ENCODE measurements at places on chromosomes 2 and 18. TPM values are rescaled to one million over a fixed set of nuclear protein-coding genes. Genes with fewer than 3 reads are reported as not detected.

GRCh38 chr2:39511219-39511604 lies 74.1 kb upstream of the MAP4K3 start:
- DNase-seq: peak; percentile 30

DNA sequence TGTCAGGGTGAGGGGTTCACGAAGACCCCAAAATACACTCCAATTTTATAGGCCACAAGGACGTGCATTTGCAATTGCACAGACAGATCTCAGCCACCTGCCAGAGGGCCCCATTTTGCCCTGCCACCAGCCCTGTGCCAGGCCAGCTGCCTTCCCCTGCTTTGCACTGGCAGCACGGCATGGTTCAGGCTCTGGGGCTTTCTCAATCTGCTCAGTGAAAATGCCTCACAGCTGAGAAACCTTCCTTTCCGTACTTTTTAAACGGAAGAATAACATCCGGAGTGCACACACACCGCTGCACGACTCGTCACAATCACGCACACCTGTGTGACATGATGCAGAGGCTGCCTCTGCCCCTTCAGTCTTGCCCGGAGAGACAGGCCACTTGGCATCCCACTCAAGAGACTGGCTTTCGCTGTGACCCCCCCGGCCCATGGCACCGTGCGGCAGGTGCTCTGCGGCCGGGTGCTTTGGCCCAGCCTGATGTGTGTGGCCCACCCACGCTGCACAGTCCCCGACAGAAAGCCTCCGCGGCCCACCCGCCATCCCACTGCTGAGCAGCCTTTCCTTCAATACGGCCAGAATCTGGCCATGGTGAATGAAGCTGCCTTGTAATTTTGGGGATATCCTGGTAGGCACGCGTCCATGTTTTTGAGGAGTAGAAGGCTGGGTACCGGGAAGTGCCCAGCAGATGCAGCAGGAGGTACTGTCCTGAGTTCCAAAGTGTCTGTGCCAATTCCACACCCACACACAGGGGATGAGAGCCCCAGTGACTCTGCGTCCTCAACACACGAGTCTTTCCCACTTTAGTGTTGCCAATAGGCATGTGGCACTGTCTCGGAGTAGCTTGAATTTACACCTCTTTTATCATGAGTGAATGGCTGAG lies 88.8 kb downstream of the USP40 start:
- no peak for DNase-seq

MC4R gene
- 0.54 TPM for total RNA-seq

MYO5B gene
- total RNA-seq: 5.5 TPM

DNA sequence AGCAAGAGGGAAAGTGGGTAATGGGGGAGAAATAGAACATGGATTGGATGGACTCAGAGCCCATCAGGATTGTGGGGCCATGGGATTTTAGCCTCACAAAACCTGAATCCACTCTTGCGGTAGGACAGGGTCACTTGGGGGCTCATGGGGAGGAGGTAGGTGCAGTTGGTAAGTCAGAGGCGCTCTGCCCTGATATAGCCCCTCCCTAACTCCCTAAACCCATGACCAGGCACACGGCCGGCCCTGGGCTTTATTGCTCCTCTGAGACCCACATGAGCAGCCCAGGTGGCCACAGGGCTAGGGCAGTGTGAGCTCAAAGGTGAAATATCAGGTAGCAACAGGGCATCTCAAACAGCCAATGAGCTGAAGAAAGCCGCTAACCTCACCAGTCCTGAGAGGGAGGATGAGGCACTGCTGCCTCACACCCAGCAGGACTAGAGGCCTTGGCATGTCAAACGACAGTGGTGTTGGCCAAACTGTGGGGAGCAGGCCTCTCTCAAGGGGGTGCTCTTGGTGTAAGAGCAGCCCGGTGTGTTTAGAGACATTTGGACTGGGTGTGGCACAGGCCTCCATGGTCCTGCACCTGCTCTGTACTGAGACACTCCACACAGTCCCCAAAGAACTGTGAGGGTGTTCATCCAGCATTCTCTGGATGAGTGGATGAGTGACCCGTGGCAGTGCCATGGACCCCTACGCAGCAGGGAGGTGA lies 90.8 kb upstream of the HS6ST1 start:
- DNase-seq: no peak

GPAT2 gene
- total RNA-seq: 1.2 TPM

KIAA2012 gene
- total RNA-seq: 1.00 TPM

- DNase-seq: no peak
Measured at GRCh38 chr2:108428286-108429009, 20.6 kb upstream of the GCC2 start.

DNA sequence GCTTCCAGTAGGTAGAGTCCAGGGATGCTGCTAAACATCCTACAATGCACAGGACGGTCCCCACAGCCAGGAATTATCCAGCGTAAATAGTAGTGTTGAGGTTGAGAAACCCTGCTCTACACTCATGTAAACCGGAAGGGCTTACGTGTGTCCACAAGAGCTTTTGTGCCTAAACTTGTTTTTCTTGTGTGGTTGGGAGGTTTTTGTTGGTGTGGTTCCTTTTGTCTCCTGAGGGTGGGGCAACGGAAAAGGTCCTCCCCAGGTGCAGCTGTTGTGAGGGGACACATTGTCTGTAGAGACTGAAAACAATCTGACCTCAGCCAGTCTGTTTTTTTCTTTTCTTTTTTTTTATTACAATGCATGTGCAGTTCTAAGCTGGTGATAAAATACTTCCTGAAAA lies 72.7 kb upstream of the MGAT5 start:
- DNase-seq: no peak

- no peak for DNase-seq
Measured at GRCh38 chr2:219001577-219002394, 8.6 kb upstream of the CRYBA2 start.

LYG1 gene
- 1.00 TPM for total RNA-seq

WNT6 gene
- total RNA-seq: not detected

DNA sequence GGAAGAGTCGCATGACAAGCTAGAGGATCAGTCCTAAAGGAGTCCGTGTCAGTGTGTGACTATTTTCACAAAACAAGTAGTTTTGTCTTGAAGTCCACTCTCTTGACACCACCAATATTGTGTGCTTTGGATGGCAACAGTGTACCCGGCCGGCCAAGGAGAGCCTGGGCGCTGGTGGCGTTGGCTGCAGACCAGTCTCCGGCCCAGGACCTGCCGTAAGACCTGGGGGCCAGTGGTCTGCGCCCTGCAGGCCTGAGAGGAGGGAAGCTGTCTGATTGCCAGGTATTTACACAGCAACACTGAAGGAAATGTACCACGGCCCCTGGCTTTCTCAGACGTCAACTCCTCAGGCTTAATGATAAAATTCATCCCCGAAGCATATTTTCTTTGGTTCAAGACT lies 472.4 kb upstream of the SALL3 start:
- no peak for DNase-seq

DNA sequence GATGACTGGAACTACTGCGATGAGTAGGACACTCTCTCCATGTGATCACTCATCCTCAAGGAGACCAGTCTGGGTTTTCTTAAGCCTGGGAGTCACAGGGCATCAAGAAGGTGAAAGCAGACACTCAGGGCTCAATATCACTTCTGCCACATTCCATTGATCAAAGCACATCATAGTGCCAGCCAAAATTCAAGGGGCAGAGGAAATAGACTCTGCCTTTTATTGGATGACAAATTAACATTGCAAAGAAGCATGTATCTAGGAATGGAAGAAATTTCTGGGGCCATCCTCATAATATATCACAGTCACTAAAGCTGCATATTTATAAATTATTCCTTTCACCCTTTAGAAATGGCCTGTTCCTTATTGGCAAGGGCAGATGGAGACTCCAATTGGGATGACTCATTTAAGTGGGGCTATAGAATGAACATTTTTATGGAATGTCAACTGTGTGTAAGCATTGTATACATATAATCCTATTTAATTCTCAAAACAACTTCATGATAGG lies 114.8 kb upstream of the CDC42EP3 start:
- no peak for DNase-seq

- no peak for DNase-seq
Measured at GRCh38 chr2:54469484-54470053, 13.4 kb downstream of the SPTBN1 start.

CD8B2 gene
- total RNA-seq: not detected

DNA sequence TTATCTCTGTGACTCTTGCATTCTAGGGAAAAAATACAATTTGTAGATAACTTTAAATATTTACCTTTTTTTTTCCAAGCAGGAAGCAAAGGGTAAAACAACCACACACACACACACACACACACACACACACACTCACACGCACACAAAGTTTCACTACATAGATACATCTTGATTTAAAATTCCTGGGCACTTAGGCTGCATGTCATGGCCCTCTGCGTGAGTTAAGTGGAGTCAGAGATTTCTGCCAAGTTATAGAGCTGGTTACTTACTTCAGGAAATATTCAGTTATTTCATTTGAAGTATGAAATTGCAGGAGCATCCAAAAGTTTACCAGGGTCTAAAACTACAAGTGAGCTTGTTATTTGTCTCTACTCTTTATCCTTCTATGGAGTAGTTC lies 612.0 kb downstream of the IRS1 start:
- DNase-seq: no peak

GALNT13 gene
- 14.2 TPM for total RNA-seq

EFHD1 gene
- total RNA-seq: 1.00 TPM

DNA sequence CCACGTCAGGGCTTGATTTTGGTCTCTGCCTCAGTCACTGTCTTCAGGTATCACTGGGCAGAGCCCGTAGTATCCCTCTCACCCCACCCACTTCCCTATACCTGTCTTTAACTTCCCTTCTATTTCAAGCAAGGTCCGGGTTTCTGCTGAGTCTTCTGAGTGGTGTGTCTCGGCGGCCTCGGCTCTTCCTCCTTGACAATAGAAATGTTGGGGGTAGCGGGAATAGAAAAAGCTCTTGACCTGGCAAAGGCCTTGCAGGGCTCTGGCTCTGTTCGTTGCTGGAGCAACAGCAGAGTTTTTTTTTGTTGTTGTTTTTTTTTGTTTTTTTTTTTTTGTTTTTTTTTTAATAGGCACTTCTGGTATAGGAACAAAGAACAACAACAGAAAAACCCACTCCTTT lies 16.0 kb upstream of the IGFBP5 start:
- no peak for DNase-seq

DNA sequence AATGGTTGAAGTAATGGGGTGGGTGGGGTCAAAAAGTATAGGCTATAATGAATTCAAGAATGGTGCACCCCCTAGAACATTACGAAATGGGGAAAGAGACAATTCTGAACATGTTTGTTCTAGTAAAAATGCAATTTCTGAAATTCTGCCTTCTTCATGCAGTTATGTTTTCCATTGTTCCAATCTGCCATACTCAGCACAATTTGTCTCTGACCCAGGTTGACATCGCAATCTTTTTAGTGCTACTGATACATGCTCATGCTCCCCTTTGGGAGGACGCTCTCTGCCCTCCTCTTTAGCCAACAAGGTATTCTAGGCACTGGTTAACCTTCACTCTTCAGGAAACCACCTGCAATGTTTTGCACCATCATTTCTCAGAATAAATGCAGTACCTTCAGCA lies 1303.9 kb upstream of the PIK3C3 start:
- no peak for DNase-seq

DNA sequence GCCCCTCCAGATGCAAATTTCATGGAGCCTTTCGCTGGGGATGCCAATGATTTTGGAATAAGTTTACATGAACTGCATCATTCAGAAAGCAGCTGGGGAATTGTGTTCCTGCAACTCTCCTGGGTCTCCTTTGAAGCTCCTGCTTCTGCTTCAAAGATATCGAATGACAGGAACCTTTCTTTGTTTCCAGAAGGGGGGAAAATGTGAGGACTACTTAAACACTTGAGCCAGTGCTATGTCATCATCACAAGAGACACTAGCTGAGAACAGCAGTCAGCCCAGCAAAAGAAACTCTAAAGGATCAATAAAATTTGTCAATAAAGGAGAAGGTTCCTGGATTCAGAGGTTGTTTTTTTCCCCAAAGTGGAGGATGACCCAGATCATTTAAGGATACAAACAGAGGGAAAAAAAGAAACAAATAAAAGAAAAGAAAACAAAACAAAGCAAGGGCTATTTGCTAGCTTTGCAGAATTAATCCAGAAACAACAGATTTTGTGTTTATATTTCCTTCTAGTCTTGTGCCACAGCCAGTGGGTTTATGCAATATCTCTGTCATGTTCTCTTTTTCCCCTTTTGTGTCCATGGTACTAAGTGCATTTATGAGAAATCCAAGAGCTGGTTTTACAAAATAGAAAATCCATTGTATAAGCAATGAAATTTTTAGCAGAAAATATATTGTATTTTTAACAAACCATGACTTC lies 463.7 kb downstream of the CDH2 start:
- DNase-seq: no peak

GRCh38 chr2:80499095-80499494 lies 194.5 kb upstream of the LRRTM1 start:
- DNase-seq: peak; percentile 12

DNA sequence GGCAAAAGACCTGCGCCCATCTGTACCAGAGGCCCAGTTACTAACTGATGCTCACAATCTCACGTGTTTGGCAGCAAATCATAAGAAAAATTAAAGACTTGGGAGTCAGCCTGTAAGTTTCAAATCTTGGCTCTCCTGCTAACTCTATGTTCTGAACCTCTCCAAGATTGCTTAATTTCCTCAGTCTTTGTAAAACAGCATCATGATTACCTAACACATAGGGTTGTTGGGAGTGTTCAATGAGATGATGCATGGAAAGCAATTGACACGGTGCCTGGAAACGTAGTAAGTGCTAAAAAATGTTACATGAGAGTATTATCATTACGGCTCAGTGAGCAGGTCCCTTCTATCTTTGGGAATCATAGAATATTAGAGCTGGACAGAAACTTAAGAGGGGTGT lies 497.6 kb upstream of the TCF4 start:
- DNase-seq: no peak

- no peak for DNase-seq
Measured at GRCh38 chr2:201233192-201233811, 27.0 kb upstream of the CASP8 start.

GRCh38 chr2:188142636-188143295 lies 148.9 kb upstream of the GULP1 start:
- DNase-seq: no peak

REEP1 gene
- 75.8 TPM for total RNA-seq

DNA sequence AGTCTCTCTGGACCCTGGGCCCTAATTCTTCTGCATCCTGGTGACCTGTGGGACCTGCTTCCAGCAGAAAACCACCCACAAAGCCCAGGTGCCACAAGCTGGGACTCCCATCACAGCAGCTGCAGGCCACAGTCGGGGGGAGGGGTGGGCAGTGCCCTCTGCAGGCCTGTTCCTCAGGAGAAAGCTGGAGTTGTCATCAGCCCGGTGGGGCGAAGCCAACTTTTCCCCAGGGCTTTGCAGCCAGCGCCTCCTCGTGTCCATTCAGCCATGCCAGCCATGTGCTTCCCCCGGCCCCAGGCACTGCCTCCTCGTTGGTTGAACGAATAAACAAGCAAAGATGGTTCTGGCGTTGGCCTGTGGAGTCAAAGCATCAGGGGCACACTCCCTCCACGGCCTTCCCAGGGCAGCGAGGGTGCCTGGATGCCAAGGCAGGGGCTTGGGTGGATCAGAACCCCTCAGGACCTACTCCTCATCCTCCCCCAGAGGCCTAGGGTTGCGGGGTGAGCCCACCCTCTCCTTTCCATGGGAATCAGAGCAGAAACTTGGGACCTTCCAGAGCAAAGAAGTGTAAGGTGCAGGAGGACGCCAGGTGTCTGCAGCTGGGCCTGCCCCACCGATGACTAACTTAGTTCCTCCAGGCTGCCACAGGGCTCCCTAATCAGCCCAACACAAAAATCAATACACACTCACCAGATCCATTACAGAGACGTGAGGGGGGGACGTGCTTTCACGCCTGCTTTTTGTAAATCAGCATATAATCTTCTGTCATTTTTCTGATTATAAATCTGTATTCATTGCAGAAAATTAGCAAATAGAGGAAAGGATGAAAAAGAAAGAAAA lies 75.7 kb upstream of the RAB6C start:
- DNase-seq: no peak

DLGAP1 gene
- total RNA-seq: 78.1 TPM

All from cerebellum (tissue), 4 donors.